ENCODE measurements at places on chromosomes 6 and 20.

DNA sequence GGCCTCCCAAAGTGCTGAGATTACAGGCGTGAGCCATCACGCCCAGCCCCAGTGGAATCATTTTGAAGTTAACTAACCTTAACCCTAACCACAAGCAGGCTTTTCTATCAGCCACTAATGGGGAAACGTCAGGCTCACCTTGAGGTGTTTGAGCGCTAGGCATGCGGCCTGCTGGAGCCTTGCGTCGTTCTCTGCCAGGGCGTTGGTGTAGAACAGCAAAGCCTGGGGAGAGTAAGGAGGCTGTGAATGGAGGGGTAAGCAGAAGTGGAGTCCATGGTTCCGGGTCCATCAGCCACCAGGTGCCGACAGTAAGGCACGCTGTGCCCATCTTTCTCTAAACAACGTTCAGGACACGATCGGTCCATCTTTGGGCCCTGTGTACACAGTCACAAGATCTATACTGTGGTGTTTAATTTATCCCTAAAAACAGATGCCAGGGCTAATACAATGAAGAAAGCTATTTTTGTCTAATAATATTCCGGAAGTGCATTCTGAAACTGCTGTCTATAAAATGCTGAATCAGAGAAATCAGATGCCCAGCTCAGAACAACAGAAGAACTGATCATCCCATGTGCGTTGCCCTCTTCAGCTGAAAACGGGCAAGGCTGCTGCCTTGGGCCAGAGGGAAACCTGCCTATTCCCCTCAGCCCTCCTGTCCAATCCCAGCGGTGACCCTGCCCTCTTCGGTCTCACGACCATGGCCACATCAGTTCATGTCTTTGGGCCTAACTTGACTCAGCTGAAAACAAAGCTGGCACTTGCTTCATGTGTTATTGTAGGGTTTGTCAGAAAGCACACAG, 79.6 kb downstream of the PTPN1 start:
- DNase-seq, result no peak

DNA sequence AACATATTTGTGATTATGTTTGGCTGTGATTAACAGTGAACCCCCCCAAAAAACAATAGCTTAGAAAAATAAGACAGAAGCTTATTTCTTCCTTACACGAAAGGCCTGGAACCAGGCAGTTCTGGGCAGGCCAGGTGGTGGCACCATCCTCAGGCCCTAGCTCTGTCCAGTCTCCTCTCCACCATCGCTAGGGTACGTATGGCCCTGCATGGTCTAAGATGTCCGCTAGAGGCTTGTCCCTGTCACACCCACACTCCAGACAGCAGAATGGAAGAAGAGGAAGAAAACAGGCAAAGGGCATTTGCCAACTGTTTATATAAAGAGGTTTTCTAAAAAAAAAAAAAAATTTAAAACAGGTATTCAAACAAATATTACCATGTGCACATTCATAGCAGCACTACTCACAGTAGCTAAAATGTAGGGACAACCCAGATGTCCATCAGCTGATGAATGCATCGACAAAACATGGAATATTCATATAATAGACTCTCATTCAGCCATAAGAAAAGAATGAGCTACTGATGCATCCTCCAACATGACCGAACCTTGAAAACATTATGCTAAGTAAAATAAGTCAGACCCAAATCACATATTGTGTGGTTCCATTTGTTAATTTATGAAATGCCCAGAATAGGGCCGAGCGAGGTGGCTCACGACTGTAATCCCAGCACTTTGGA, 6.7 kb downstream of the TGM3 start:
- DNase-seq, result no peak

DNA sequence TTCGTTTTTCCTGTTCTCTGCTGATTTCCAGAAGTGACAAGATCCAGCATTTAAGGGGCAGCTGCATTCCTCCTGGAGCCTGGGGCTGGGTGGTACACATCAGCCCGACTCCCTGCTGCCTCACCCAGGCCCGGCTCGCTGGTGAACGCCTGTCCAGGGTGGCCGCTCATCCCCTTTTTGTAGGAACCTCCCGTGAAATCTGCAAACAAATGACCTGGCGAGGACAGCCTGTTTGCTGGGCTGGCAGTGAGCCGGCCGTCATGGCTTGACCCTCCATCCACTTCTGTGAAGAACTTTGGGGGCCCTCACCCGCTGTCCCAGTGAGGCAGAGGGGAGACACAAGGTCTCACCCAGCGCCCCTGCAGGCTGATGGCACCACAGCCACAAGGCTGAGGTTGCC, 39.0 kb downstream of the PYGB start:
- DNase-seq, result no peak

GRCh38 chr6:160462551-160463109, 114.5 kb downstream of the SLC22A3 start:
- DNase-seq, result peak; percentile 57

- DNase-seq, result no peak
Measured at GRCh38 chr20:32190616-32191415, 16.7 kb downstream of the PLAGL2 start.

GRCh38 chr20:42901689-42902440, 287.8 kb downstream of the PTPRT start:
- DNase-seq, result no peak

GRCh38 chr6:95866732-95867131, 149.0 kb upstream of the FUT9 start:
- no peak for DNase-seq

DNA sequence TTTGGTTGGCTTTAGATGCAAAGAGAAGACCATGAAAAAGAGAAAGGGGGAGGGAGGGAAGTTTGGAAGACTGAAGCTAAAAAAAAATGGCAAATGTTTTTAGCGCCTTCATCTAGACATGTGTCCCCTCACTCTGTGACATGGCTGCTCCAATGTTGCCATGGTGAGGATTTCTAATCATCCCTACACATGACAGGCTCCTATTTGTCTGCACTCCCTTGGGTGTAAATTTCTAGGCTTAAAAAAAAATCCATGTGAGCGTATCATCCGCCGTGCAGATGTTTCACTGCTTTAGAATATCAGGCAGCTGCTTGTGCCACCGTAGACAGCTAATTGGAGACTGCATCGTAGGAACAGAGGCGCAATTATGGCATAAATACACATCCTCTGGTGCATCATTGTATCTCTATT, 761.1 kb upstream of the MMS22L start:
- DNase-seq, result no peak

DNA sequence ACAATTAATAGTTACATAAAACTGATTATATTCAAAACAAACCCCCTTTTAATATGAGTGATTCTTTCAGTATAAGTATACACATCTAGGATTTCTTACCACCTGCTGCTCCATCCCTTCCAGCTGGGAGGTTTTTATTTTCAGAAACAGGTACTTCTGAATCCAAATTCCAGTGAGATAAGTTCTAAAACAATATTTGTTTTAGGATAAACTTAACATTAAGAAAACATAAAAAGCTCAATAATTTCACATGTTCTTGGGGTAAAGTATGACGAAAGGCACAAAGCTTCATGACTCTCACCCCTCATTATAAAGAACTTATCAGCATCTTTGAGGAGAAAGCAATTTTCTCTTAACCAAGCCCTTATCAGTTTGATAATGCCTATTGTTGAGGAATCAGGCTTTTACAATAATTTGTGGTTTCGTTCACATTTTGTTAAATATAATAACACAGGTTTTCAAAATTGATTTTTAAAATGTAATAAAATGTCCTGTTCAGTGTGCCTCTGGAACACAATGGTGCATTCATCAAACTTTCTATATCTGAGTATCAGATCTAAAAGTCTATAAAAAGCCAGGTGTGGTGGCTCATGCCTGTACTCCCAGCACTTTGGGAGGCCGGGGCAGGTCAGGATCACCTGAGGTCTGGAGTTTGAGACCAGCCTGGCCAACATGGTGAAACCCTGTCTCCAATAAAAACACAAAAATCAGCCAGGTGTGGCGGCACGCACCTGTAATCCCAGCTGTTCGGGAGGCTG, 4.3 kb downstream of the FAM217A start:
- no peak for DNase-seq

GRCh38 chr6:79238919-79239318, 4.4 kb upstream of the HMGN3 start:
- DNase-seq, result no peak

DNA sequence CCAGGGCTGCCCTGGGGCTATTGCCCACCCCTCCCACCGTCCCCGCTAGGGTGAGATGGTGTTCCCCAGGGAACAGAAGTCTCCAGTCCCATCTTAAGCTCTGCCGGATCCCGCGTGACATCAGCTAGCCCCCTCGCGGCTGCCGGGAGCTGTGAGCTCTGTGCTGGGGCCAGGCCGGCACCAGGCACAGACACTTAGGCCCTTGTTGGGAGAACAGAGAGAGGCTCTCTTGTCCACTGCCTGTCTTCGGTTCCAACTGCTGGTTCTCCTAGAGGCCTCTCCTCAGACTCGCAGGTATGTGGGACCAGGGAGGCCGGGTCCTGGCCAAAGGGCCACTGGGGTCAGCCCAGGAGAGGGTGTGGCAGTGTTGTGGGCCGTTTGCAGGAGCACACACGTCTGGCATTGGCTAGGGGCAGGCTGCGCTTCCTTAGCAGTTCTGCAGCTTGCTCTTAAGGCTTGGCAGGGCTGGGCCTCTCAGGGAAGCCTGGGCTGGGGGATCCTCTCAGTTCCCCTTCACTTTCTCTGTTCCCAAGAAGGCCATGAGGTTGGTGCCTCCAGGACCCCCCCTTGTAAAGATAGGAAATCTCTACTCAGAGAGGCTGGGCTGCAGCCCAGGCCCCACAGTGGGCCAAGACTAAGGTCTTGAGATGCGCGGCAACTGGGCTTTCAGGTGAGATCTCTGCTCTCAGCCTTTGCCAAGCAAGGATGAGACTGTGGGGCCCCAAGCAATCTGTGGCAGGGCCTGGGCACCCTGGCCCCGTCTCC, 6.3 kb downstream of the SGK2 start:
- no peak for DNase-seq

DNA sequence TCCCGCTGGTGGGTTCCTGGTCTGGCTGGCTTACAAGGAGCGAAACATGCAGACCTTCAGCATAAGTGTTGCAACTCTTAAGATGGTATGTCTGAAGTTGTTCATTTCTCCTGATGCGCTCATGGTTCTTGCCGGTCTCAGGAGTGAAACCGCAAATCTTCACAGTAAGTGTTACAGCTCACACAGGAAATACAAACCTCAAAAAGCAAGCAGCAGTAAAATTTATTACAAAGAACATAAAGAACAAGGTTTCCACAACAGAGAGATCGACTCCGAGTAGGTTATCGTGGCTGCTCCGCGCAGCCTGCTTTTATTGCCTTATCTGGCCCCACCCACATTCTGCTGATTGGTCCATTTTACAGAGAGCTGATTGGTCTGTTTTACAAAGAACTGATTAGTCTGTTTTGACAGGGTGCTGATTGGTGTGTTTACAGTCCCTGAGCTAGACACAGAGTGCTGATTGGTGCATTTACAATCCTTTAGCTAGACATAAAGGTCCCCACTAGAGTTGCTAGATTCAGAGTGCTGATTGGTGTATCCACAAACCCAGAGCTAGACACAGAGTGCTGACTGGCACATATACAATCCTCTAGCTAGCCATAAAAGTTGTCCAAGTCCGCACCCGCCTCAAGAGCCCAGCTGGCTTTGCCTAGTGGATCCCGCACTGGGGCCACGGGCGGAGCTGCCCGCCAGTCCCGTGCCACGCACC, 39.2 kb downstream of the TRIM27 start:
- peak; percentile 84 for DNase-seq

DNA sequence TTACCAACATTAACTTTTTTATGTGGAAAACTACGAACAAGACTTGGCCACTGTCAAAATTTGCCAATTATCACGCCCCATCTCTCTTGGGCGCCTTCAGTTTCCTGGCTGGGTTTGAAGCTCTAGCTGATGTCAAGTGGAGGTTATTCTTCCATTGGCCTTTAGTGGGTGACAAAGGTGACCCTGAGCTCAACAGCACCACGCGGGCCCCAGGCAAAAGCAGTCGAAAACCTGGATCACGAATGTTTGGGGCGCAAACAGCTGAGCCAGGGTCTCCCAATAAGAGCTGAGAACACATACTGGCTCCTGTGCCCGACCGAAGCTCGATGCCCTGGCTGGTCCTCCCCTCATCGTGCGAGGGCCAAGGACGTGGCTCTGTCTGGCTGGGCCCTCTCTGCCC, 26.8 kb downstream of the SLC17A9 start:
- DNase-seq, result no peak

GRCh38 chr20:42594011-42594410, 595.7 kb downstream of the PTPRT start:
- no peak for DNase-seq

- no peak for DNase-seq
Measured at GRCh38 chr6:168713839-168714238, 272.9 kb downstream of the SMOC2 start.

- no peak for DNase-seq
Measured at GRCh38 chr6:43890197-43891062, 120.4 kb downstream of the VEGFA start.

GRCh38 chr6:154276810-154277628, 79.6 kb downstream of the IPCEF1 start:
- DNase-seq, result no peak

DNA sequence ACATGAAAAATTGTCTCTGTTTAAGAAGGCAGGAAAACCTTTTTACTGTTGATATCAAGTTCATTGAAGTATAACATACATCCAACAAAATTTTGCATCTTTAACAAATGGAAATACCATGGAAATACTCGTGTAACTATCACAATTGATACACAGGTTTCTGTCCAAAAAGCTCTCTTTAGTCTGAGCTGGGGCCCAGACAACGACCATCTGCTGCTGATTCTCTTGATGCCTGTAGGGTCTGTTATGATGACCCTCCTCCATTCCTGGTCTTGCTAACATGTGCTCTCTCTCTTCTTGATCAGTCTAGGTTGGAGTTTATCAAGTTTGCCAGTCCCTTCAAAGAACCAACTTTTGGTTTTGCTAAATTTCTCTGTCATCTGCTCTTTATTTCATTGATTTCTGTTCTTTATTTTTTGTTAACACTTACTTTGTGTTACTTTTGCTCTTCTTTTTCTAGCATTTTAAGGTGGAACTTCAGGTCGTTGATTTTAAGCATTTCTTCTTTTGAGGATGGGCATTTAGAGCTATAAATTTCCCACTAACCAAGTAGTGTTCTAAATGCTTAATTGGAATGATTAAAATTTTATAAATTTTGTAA, 116.8 kb downstream of the PSMB1 start:
- DNase-seq, result no peak

DNA sequence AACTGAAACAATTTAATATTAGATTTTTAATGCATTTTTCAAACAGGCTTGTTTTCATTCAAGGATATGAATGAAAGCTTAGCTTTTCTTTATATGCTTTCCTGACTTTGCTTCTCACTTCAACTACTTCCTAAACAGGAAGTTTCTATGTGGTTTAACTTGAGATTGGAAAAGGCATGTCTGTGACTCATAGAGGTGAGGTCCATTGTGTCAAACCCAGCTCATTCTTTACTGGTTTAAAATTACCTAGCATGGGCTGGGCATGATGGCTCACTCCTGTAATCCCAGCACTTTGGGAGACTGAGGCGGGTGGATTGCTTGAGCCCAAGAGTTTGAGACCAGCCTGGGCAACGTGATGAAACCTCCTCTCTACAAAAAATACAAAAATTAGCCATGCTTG, 34.4 kb downstream of the EFHC1 start:
- no peak for DNase-seq

- DNase-seq, result no peak
Measured at GRCh38 chr6:52544602-52545405, 32.1 kb downstream of the TRAM2 start.

- no peak for DNase-seq
Measured at GRCh38 chr20:53152228-53152627, 180.1 kb downstream of the TSHZ2 start.

GRCh38 chr6:81788748-81789147, 36.3 kb upstream of the TENT5A start:
- DNase-seq, result no peak

All from CD4-positive, alpha-beta T cell treated with Interleukin-6 for 4 hours (primary cell).